Esophagus squamous epithelium (tissue), 5 donors: ENCODE measurements at places on chromosomes 2 and 18. TPM values are rescaled to one million over a fixed set of nuclear protein-coding genes. Genes with fewer than 3 reads are reported as not detected.

GRCh38 chr2:2464094-2464493 lies 133.0 kb upstream of the MYT1L start:
- H3K4me1 ChIP-seq, result no peaks in the 10 kb centered on the region
- no peak for DNase-seq
- no peaks in the 10 kb centered on the region for H3K36me3 ChIP-seq

GRCh38 chr2:218282173-218282991 lies 9.9 kb downstream of the TMBIM1 start:
- peaks cover 60% of the 10 kb centered on the region for H3K36me3 ChIP-seq
- no peaks in the 10 kb centered on the region for H3K27me3 ChIP-seq
- peak overlapping the region; percentile 98 for H3K27ac ChIP-seq
- H3K4me3 ChIP-seq, result peak overlapping the region; percentile 8

The ELP2 gene
- total RNA-seq, result 29.8 TPM

The TWSG1 gene
- 10.7 TPM for total RNA-seq

DNA sequence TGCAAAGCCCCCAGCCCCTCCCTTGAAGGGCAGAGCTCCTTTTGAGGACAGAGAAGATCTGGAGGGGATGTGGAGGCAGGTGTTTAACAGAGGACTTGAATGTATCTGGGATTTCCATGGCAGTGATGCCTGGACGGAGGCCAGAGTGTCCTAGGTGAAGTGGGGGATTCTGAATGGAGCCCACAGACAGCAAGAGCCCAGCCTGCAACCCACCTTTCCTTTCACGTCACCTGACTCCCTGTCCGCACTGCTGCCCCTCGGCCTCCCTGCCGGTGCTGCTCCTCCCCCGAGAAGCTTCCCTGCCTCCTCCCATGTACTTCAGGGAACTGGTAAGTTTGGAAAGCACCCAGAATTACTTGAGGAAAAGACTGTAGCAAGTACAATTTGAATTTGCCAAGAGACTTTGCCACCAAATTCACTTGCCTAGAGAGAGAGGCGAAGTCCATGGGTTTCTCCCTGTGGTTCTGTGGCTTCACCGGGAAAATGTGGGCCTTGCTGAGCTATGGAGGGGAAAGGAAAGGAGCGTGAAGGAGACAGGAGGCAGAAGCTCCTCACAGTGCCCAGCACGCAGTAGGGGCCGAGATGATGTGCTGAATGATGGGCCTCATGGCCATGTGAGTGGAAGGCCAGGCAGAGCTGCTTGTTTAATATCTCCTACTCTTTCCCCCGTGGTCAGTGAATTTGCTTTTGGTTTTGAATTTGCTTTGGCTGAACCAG lies 13.9 kb upstream of the ASPRV1 start:
- H3K27me3 ChIP-seq, result no peaks in the 10 kb centered on the region
- H3K4me3 ChIP-seq, result no peak overlapping the region
- H3K27ac ChIP-seq, result no peak overlapping the region
- H3K4me1 ChIP-seq, result no peaks in the 10 kb centered on the region
- DNase-seq, result no peak

The DSC1 gene
- 0.49 TPM for total RNA-seq

The UCN gene
- not detected for total RNA-seq

- no peaks in the 10 kb centered on the region for H3K27me3 ChIP-seq
- DNase-seq, result no peak
- H3K36me3 ChIP-seq, result no peaks in the 10 kb centered on the region
- no peak overlapping the region for H3K27ac ChIP-seq
Observed at GRCh38 chr2:238158018-238158508, 707 bp upstream of the ERFE start.

The PLB1 gene
- total RNA-seq, result 2.1 TPM

- no peaks in the 10 kb centered on the region for H3K36me3 ChIP-seq
- no peak overlapping the region for H3K4me3 ChIP-seq
- DNase-seq, result no peak
- H3K27me3 ChIP-seq, result no peaks in the 10 kb centered on the region
Observed at GRCh38 chr18:80229363-80229762, 18.0 kb downstream of the PARD6G start.

GRCh38 chr2:182618672-182619079 lies 97.4 kb upstream of the DNAJC10 start:
- DNase-seq, result no peak
- no peak overlapping the region for H3K27ac ChIP-seq
- no peaks in the 10 kb centered on the region for H3K36me3 ChIP-seq
- H3K4me3 ChIP-seq, result no peak overlapping the region
- peaks cover 7% of the 10 kb centered on the region for H3K4me1 ChIP-seq

The TUBA4B gene
- total RNA-seq, result not detected

The SRD5A2 gene
- not detected for total RNA-seq

The FOXI3 gene
- not detected for total RNA-seq

The AGAP1 gene
- 7.2 TPM for total RNA-seq

DNA sequence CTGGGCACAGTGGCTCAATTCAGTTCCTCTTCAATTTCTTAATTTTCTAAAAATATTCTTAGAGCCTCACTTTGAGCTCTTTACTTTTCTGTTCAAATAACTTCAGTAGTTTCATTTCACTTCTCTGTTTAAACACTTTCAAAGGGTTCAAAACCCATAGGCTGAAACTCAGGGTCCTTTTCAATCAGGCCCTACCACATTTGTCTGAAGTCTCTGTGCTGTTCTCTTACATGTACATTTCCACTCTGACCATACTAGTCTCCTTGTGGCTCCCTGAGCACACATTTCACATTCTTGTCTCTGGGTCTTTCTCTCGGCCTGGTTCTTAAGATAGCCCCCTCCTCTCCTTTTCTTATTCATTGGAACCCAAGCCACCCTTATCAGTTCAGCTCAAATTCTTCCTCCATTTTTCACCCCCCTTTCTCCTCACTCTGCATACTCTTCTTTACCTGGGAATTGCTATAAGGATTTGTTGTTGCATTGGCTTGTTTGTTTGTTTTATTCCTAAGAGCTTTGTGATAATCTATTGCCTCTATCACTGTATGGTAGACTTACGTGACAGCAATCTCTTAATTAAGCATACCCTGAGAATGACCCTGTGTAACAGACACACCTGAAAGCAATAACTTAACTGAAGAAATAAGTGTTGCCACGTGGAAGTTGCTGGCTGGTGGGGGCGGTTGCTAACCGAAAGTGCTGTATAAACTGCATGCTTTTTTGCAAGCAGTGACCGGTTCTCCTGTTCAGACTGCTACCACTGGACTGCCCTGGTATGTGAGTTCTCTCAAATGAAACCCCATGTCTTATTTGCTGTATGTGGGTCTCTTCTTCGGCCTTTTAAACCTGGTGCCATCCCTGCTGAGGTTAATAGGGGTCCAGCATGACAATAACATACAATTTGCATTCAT lies 27.7 kb upstream of the ACADL start:
- DNase-seq, result no peak
- H3K27me3 ChIP-seq, result no peaks in the 10 kb centered on the region
- H3K27ac ChIP-seq, result no peak overlapping the region
- no peak overlapping the region for H3K4me3 ChIP-seq

The CRYGC gene
- total RNA-seq, result not detected

The CNDP1 gene
- total RNA-seq, result not detected

The DNAJC5G gene
- not detected for total RNA-seq

DNA sequence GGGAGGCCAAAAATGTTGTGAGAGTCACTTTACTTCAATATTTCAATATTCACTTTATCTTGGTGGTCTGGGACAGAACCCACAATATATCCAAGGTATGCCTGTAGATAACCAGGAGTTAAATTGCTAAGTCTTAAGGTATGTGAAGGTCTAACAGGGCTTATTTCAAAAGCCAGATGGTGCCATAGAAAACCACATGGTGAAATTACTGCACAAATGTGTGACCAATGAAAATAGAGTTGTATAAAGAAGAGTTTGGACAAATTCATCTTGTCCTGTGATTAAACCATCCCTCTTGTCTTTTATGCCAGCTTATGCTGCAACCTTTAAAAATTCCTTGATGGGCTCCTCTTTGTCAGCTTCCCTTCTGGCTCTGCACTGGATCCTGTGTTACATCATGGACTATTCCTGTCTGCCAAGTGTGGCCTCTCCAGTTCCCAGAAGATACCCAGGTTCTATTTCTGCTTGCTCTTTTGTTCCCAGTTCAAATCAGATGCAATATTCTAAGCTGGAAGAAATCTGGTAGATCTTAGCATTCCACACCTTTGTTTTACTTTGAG lies 46.8 kb downstream of the ANTXR1 start:
- H3K4me1 ChIP-seq, result no peaks in the 10 kb centered on the region
- no peak for DNase-seq
- H3K27ac ChIP-seq, result no peak overlapping the region
- no peaks in the 10 kb centered on the region for H3K36me3 ChIP-seq
- no peak overlapping the region for H3K4me3 ChIP-seq

The ICOS gene
- not detected for total RNA-seq

The CCDC85A gene
- total RNA-seq, result 0.42 TPM

GRCh38 chr2:85534099-85534498 lies 4.9 kb upstream of the MAT2A start:
- no peak overlapping the region for H3K27ac ChIP-seq
- no peaks in the 10 kb centered on the region for H3K36me3 ChIP-seq
- DNase-seq, result no peak
- H3K4me1 ChIP-seq, result peaks cover 33% of the 10 kb centered on the region
- no peaks in the 10 kb centered on the region for H3K27me3 ChIP-seq

GRCh38 chr18:27094621-27095020 lies 90.5 kb downstream of the CHST9 start:
- no peak for DNase-seq
- no peak overlapping the region for H3K4me3 ChIP-seq
- H3K36me3 ChIP-seq, result no peaks in the 10 kb centered on the region
- H3K27me3 ChIP-seq, result no peaks in the 10 kb centered on the region
- no peaks in the 10 kb centered on the region for H3K4me1 ChIP-seq

- no peak overlapping the region for H3K27ac ChIP-seq
- no peaks in the 10 kb centered on the region for H3K27me3 ChIP-seq
- H3K36me3 ChIP-seq, result no peaks in the 10 kb centered on the region
- no peak overlapping the region for H3K4me3 ChIP-seq
- H3K4me1 ChIP-seq, result no peaks in the 10 kb centered on the region
Observed at GRCh38 chr2:236014408-236015131, 153.6 kb downstream of the GBX2 start.

DNA sequence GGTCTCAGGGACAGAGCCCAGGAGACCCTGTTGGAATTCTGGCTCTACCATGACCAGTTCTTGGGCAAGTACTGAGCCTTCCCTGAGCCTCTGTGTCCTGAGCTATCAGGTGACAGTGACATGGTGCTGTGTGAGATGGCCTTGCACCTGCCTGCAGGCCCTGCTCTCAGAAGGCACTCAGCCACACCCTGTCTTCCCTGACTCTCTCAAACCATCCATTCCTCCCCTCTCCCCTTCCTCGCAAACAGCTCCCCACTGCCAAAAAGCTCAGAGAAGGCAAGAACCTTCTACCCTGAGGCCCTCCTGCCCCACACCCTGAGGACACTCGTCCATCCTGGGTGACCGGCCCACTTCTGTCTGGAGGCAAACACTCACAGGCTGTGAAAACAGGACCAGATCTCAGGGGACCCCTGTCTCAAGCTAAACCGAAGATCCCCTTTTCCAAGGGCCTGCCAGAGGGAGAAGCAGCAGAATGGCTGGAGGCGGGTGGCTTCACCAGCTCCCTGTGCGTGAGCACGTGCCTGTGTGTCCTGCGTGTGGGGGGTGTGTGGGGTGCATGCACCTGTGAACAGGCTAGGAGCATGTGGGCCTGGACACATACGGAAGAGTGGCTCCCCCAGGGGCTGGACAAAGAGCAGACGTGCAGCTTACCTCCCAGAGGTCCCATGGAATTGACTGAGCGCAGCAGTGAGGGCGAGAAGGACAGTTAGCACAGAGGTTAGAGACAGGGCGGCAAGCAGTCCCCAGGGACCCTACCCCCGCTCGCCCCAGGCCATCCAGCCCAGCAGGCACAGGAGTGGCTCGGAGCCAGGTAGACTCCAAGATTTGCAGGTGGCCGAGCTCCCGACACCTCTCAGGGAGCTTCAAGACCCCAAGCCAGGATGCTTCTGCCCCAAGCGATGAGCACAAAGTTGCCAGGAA lies 53.9 kb downstream of the BIN1 start:
- H3K4me3 ChIP-seq, result no peak overlapping the region
- H3K4me1 ChIP-seq, result peaks cover 5% of the 10 kb centered on the region
- DNase-seq, result no peak
- H3K27me3 ChIP-seq, result no peaks in the 10 kb centered on the region
- no peaks in the 10 kb centered on the region for H3K36me3 ChIP-seq

DNA sequence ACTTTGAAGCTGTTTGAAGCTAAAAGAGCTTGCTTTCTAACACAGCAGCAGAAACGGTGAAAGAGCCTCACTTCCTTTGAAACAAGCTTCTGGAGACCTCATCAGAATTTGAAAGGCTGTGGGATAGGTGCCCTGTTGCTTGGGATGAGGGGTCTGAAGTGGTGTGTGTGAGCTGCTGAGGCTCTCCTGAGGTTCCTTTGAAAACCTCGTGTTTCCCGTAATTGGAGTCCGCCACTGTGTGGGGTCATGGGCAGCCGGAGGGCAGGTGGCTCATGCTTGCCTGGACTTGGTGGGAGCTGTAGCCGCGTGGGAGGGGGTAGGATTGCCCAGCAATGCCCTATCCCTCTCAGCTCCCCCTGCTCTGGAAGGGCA lies 34.4 kb downstream of the CABLES1 start:
- no peak overlapping the region for H3K27ac ChIP-seq
- H3K4me3 ChIP-seq, result no peak overlapping the region
- no peak for DNase-seq
- H3K27me3 ChIP-seq, result no peaks in the 10 kb centered on the region
- H3K4me1 ChIP-seq, result peaks cover 26% of the 10 kb centered on the region

- no peak for DNase-seq
- no peaks in the 10 kb centered on the region for H3K27me3 ChIP-seq
- no peak overlapping the region for H3K27ac ChIP-seq
- peaks cover 9% of the 10 kb centered on the region for H3K4me1 ChIP-seq
- H3K36me3 ChIP-seq, result no peaks in the 10 kb centered on the region
- H3K4me3 ChIP-seq, result no peak overlapping the region
Observed at GRCh38 chr18:785242-785641, 26.8 kb downstream of the YES1 start.

DNA sequence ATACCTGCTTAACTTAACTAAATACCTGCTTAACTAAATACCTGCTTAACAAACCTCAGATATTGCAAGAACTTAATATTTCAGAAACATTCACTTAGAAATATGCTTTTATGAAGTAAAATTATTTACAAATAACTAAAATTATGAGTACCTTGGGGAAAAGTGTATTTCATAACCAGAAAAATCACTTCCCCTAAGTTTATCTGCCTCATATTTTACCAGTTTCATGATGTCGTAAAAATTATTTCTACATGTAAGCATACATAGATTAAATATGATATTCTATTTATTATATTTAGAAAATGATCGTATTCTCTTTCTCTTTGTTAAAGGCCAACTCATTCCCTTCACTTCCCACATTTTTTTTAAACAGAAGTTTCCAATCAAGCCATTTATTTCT lies 41.5 kb upstream of the DSC1 start:
- H3K4me3 ChIP-seq, result no peak overlapping the region
- peak overlapping the region; percentile 57 for H3K27ac ChIP-seq
- no peak for DNase-seq
